ENCODE measurements at places on chromosomes 2 and 18.

- no peak for DNase-seq
Measured at GRCh38 chr2:202689898-202690297, 55.1 kb downstream of the FAM117B start.

GRCh38 chr18:61785588-61785987 lies 107.2 kb downstream of the RNF152 start:
- no peak for DNase-seq

DNA sequence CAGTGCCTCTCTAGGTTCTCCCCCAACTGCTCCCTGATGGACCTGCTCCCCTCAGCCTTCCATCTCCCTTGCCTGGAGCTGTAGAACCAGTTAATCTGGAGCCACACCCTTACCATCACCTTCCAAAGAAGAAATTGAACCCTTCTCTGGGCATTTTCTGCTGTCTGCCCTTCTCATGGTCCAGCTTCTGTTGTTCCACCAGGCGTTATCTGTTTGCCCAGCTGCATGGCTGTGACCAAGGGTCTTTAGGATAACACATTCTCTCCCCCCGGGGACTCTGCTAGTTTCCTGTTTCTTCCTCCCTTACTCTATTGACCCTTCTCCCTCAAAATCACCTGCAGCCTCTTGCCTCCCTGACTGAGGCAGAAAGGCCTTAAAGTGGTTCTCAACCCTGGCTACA lies 3.2 kb upstream of the ANKRD53 start:
- DNase-seq: no peak

DNA sequence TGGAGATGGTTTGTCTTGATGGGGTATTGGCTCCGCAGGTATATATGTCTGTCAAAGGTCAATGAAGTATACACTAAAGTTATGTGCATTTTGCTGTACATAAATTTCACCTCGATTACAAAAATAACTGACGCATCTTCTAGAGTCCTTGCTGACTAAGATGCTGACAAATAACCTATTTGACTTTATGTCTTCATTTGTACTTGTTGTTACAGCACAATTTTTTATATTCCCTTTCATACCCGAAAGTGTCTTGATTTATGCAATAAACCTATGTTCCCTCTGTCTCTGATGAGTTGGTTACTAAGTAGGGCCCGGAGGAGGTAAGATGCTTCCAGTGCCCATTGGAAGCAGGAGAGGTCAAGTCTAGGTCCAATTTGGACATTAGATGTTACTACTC lies 93.5 kb downstream of the COPS8 start:
- no peak for DNase-seq

- no peak for DNase-seq
Measured at GRCh38 chr2:236938126-236938525, 147.6 kb upstream of the COPS8 start.

- DNase-seq: no peak
Measured at GRCh38 chr18:67496469-67496868, 20.1 kb downstream of the DSEL start.

DNA sequence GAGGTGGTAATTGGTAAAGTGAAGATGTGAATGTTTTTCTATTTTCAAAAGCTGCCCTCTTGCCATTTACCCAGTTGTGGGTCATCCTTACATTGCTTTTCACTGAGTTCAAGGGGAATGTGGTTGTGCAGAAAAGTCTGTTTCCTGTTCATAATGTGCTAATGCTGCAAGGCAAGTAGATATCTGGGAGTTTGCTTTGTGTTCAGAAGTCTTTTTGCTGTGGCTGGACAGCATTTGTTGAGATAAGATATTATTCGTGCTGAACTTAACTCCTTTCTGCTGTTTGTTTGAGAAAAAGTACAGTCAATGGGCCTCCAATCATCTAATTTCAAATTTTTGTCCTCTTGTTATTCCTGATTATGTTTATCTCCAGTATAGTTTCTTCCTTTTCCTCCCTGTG lies 263.2 kb downstream of the LTBP1 start:
- DNase-seq: no peak

DNA sequence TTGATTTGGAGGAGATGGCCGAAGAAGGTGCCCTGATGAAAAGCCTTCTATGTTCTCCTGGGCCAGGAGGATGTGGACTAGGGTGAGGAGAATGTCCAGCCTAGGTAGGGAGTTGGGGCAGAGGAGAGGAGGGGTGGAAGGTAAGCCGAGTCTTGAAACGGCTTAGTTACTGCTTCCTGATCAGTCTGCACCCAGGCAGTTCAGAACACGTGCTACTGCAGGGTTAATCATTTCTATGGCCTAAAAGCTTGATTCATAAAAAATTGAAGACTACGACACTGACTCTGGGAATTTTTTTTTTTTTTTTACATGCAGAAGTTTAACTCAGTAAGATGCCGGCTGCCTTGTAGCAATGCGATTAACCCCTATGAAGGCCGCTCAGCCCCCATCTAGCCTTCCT lies 125.3 kb downstream of the TMEM163 start:
- no peak for DNase-seq

DNA sequence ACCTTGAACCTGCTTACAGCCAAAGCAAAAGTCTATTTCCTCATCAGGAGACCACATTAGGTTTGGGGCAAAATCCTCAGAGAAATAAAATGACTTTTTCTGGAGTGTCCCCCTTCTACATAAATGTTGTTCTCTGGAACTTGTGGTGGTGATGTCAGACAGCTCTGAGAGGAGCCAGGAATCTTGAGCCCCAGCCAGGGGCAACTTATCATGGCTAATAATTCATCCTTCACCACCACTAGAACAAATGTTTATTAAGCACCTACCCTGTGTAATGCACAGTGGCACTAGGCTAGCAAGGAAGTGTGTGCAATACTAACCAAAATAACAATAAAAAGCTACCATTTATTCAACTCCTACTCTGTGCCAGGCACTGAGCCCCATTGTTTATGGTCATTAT lies 9.0 kb upstream of the BMP10 start:
- no peak for DNase-seq

- DNase-seq: no peak
Measured at GRCh38 chr18:4260107-4260506, 195.0 kb downstream of the DLGAP1 start.

DNA sequence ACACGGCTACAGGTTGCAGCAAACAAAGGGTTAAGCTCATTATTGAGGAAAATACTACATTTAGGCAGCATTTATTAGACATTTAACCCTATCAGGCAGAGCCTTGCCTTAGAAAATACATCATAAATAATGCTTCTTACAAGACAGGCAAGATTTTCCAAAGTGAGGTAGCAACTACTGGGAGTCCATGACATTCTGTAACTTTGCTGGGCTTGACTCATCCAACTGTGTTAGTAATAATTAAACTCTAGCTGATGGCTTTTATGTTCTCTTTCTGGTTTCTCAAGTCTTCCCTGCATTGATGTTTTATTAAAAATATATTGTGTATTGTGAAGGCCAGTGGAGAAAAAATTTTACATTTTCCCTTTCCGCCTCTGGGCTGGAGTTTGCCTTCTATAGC lies 291.3 kb downstream of the AFF3 start:
- no peak for DNase-seq

GRCh38 chr2:183024339-183025095 lies 13.7 kb downstream of the NCKAP1 start:
- DNase-seq: no peak

DNA sequence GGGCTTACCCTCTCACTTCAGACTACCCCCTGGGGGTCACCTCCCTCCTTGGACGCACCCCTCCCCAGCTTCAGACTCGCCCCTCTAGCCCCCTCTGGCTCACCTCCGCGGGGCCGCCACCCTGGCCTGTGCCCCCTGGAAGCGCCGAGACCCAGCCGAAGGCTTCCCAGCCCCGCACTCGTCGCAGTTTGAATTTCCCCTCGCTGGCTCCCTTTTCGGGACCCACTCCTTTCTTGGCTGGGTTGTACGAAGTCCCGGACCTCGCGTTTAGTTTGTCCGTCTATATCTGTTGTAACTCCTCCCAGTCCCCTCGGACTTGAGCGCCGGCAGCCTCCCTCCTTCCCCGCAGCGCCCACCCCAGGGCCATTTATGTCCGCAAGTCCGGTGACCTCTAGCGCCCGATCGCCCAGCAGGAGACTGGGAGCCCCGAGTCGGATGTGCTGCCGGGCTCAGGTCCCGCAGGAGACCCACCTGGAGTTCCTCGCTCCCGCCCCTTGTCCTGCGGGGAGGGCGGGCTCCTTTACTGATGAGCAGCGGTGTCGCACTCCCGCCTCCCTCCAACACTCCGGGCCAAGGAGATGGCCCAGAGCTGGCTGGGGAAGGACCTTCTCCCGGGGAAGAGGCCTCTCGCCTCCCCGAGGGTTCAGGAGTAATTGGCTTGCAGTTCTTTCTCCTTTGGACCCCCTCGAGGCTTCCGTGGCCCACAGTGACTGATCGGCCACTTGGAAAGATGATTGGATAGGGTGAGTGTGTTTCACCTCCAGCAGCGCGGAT lies 692 bp upstream of the RAX start:
- no peak for DNase-seq

DNA sequence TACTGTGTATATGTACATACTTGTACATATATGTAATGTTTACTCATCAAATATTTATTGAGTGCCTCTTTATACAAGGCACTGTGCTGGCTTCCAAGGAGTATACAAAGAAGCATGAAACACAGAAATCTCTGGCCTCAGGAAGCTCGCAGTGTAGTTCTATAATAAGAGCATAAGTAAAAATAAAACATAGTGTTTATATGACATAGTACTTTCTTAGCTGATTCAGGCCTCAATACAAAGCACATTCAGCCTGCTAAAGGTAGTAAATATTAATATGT lies 13.9 kb downstream of the STAMBP start:
- no peak for DNase-seq

- no peak for DNase-seq
Measured at GRCh38 chr2:203586696-203587095, 51.6 kb upstream of the RAPH1 start.

DNA sequence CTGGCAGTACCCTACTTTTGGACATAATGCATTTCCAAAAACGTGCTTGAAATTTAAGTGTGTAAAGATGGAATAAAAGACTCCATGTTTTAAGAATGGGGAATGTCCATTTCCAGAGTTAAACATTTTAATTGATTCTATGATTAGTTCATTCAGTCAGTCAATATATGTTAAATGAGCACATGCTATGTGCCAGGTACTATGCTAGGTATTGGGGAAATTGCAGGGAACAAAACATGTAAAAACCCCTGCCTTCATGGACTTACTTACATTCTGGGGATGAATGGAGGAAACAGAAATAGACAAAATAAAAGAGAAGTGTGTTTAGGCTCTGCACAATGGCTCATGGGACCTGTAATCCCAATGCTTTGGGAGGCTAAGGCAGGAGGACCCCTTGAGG lies 288.6 kb downstream of the MTX2 start:
- DNase-seq: no peak

DNA sequence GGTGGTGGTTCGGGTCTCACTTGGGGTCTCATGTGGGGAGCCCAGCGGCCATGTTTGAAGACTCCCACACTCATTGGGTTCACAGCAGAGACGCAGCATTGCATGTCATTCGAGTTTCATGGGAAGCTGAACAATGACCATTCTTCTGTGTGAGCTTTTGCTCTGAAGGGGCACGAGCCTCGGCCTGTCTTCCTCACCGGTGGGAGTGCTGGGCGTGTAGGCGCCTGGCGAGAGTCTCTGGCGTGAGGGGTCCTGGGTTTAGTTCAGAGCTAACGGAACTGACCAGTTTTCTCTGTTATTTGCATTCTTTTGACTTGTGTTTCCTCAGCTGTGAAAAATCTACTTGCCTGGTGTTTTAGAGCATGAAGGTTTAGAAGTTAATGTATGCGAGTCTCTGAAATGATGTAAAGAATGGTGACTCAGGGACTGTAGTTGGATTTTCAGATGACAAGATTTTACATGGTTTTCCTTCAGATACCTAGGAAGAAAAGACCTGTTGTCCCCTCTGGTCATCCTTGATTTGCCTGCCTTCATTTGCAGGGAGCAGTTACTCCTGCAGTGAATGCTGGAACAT lies 98.1 kb downstream of the ARMC9 start:
- DNase-seq: no peak

- DNase-seq: no peak
Measured at GRCh38 chr2:86189782-86190416, 5.4 kb downstream of the IMMT start.

- DNase-seq: no peak
Measured at GRCh38 chr2:68391099-68391498, 26.0 kb downstream of the PLEK start.

DNA sequence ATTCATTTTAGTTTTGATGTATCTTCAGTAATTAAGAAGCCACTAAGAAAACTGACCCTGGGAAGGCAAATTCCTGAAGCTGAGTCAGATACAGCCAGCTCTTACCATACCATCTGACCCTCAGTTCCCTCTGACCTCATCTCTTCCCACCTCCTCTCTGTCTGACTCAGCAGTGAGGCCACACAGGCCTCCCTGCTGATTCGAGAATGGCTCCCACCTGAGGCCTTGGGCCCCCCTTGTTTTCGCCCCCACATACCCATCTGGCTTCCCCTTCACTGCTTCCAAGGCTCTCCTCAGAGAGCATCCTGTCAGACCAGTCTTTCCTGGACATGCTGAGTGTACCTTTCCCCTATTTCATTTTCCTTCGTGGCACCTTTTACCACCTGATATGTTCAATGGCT lies 71.0 kb upstream of the CYP1B1 start:
- DNase-seq: peak; percentile 39

DNA sequence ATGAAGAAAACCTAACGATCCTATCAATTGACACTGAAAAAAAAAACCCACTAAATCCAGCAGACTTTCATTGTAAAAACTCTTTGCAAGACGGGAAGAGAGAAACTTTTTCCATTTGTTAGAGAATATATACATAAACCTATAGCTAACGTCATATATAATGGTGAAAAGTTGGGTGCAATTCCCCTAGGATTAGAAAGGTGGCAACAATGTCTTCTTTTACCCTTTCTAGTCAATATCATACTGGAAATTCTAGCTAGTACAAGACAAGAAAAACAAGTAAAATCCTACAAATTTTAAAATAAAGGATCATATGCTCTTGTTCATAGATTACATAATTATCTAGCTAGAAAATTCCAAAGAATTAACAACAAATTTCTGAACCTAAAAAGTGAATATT lies 1596.5 kb upstream of the LRRTM1 start:
- DNase-seq: no peak

DNA sequence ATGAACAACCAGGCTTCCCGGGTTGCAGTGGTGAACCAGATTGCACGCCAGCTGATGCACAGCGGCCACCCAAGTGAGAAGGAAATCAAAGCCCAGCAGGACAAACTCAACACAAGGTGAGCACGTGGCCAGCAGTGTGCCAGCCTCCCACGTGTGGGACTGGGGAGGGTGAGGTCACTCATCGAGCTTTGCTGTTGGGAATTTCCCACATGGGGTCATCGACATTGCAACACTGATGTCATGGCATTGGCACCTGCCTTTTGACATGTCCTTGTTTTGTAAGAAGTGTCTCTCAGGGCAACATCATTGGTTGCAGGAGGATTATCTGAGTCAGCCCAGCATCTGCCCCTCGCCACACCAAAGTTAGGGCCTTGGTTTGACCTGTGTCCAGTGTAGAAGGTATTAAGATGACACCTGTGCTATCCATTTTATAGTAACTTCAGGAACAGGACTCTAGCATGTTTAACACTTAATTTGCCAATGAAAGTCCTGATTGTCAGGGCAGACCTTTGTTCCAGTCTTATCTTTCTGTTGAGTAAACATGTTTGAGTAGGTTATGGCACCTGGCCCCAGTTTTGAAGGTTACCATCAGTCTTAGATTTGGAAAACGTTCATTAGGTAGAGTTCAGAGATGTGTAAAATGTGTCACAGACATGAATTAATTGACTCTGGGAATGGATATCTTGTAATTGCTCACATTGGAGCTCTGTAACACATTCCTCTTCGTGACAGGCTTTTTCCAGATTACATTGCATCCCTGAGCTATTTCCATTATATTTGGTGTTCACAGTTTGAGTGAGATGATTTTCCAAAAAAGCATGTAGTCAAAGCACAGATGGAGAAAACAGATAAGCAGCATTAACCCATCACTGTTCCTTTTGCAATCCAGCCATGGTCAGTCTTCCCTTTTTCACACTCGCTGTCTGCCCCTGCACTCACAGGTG lies 93.3 kb upstream of the EML6 start:
- peak; percentile 29 for DNase-seq

All from activated CD4-positive, alpha-beta T cell treated with anti-CD3 and anti-CD28 coated beads, Interleukin-2, amount 50 U/mL, for 16 hours (primary cell).